Activated CD4-positive, alpha-beta T cell treated with anti-CD3 and anti-CD28 coated beads for 1 hour (primary cell): ENCODE measurements at places on chromosomes 11 and 22.

- no peak for DNase-seq
These were observed 197.0 kb upstream of the E2F8 start for GRCh38 chr11:19437760-19438159.

DNA sequence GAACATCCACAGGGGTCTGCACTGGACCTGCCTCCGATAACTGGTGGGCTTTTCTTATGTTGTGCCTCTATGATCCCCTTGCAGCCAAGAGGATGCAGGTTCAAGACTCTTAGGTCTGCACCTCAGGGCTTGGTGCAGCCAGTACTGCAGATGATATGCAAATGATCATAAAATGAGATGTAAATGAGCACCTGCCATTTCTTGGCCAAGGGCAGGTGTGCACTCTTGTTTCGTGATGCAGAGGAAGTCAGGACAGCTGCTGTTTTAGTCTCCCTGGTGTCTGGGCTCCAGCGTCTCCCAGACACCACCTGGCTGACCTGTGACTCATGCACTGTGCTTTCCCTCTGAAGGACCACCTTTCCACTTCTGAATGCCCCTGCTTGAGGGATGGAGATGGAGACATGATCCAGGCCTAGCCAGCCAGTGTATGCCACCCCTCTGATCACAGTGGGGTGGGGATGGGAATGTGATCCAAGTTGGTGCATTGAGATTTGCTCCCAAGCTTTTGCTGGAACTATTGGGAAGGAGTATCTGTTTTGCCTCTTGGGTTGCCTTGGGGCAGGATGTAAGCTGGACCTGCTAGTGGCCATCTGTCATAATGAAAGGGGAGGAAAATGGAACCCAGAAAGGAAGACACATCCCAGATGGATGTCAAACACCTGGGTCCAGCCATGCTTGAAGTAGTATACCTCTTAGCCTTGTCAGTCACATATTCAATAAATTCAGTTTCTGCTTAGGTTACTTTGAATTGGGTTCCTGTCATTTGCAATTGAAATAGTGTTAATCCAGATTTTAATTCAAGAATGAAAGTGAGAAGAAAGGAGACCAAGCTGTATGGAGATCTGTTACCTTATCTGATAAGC lies 3.3 kb upstream of the KCNJ11 start:
- no peak for DNase-seq

GRCh38 chr22:40021401-40022000 lies 26.7 kb downstream of the FAM83F start:
- no peak for DNase-seq

- DNase-seq, result no peak
These were observed 373.2 kb downstream of the DDX10 start for GRCh38 chr11:109037856-109038780.

- no peak for DNase-seq
These were observed 197.5 kb downstream of the DBX1 start for GRCh38 chr11:19962801-19963175.

- DNase-seq, result no peak
These were observed 32.5 kb downstream of the AHNAK start for GRCh38 chr11:62514151-62514550.

GRCh38 chr22:24937114-24937513 lies 9.4 kb downstream of the LHFPL7 start:
- DNase-seq, result no peak

DNA sequence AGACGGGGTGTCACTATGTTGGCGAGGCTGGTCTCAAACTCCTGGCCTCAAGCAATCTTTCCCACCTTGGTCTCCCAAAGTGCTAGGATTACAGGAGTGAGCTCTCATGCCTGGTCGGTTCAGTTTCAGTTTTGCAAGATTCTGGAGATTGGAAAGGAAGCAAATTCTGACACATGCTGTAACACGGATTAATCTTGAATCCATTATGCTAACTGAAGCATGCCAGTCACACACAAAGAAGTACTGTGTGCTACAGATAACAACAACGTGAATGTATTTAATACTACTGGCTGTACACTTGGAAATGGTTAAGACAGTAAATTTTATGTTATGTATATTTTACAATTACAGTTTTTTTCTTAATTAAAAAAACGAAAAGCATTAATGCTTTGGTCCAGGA lies 107.6 kb downstream of the MED15 start:
- no peak for DNase-seq
